ENCODE measurements at places on chromosomes 3 and 15. TPM values are rescaled to one million over a fixed set of nuclear protein-coding genes. Genes with fewer than 3 reads are reported as not detected.
A peak's percentile ranks its signal among the peaks of the same experiment; 100 is the strongest.

Gene SMAD6
- polyA plus RNA-seq, result 10.9 TPM

Gene CSPG4
- 7.8 TPM for polyA plus RNA-seq

Gene LEKR1
- polyA plus RNA-seq, result 0.41 TPM

Gene UBAP1L
- polyA plus RNA-seq, result 2.5 TPM

Gene C3orf52
- 1.0 TPM for polyA plus RNA-seq

Gene CAMP
- polyA plus RNA-seq, result 0.12 TPM

Gene NR2E3
- 0.04 TPM for polyA plus RNA-seq

DNA sequence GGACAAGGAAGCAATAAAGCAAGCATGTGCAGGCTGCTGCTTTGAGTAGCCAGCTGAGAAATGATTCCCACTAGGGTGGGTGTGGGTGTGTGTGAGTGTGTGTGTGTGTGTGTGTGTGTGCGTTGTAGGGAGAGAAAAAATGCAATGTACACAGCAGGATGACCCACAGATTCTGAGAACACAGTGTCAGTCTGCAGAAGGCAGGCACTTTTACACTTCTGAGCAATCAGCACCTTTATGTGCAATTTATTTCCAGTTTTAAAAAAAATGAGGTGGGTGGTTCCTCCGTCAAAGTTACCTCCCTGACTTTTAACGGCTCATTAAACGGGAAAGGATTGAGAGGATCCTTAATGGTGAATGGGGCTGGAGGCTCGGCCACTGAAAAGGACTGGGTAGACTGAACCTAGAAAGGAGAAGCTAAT is 38.5 kb upstream of the LIPC start:
- no peak overlapping the region for H3K27ac ChIP-seq
- H3K4me1 ChIP-seq, result no peaks in the 10 kb centered on the region
- no peaks in the 10 kb centered on the region for H3K36me3 ChIP-seq

DNA sequence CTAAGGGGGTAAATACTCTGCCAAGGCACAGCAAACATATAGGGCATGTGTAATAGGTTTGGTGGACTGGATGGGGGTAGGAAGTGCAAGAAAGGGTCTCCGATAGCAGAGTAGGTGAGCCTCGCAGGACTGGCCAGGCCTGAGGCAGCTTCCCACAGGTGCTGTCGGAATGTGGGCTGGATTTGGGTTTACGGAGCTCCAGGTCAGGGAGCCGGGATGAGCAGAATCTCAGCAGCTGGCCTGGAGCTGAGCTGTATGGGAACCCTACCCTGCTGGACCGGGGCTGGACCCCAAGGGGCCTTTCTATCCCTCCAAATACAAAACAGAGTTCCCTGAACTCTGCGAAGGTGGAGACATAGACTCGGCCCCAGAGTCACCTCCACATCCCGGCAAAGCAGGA is 15.0 kb downstream of the KLF15 start:
- no peak overlapping the region for H3K4me3 ChIP-seq
- peak; percentile 33 for DNase-seq
- no peaks in the 10 kb centered on the region for H3K27me3 ChIP-seq
- no peaks in the 10 kb centered on the region for H3K36me3 ChIP-seq
- H3K27ac ChIP-seq, result peak overlapping the region; percentile 41

DNA sequence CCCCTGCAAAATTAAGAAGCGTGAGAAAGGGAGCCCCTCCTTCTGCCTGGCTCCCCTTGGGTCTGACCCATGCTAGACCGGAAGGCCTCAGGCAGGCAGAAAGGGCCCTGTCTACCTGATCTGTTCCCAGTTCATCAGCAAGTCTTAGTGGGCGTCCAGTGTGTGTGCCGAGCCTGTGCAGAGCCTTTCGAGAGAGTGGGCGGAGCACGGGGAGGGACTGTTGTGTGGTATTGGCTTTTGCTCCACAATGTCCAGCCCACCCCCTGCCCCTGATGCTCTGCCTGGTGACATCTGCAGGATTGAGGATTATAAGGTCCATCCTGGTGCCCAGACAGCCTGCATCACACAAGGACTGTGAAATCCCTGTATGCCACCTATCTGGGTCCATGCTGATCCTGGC is 82.9 kb downstream of the CHDH start:
- H3K4me3 ChIP-seq, result no peak overlapping the region
- no peak overlapping the region for H3K27ac ChIP-seq
- H3K36me3 ChIP-seq, result no peaks in the 10 kb centered on the region
- H3K27me3 ChIP-seq, result no peaks in the 10 kb centered on the region

DNA sequence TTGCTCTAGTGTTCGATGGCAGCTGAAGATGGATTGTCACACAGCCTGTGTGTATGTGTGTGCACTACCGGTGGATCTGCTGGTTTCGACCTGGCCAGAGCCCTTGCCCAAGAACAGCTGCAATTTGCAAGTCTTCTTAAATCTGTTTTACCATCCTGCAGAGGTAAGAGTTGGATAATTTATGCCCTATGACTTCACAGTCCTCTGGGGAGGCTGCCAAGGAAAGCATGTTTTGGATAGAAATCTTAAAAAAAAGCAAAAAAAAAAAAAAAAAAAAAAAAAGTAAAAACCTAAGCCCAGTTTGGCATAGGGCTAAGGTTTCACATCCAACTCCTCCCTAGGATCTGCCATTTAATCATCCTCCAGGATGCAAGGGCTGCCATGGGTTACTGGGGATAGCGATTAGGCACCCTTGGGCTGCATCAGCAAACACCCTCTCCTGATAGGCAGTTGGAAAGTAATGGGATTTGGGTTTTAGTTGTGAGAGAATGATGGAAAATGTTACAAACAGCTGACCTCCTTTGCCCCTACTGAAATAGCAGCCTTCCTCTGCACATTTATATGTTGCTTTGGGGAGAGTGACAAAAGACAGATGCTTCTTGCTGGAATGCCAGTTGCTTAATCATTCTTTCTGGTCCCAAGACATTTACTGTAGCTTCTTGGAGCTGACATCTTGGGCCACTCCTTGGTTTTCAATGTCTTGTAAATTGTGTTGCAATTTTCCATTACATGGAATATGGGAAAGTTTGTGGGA is 35.4 kb downstream of the CD200R1L start:
- no peak overlapping the region for H3K4me3 ChIP-seq
- H3K4me1 ChIP-seq, result peaks cover 11% of the 10 kb centered on the region
- H3K27ac ChIP-seq, result no peak overlapping the region

GRCh38 chr3:177102553-177102952 is 94.7 kb downstream of the TBL1XR1 start:
- H3K4me1 ChIP-seq, result peaks cover 13% of the 10 kb centered on the region
- DNase-seq, result no peak
- H3K4me3 ChIP-seq, result no peak overlapping the region
- H3K27ac ChIP-seq, result no peak overlapping the region
- H3K27me3 ChIP-seq, result no peaks in the 10 kb centered on the region
- no peaks in the 10 kb centered on the region for H3K36me3 ChIP-seq

DNA sequence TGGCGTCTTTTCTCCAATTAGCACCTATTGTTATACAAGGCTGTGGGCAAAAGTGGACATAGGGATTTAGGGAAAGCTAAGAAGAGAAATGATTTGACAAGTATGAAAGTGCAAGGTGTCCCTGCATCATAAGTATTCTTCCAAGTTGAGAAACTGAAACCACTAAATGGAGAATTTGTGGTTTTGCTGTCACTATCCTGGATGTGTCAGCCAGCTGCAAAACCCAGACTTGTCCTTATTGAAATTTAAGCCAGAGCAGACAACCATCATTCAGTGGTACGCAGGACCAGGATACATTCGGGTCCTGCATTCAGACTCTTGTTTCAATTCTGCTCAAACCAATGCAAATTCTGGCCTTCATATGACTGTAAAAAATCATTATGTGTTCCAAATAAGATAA is 384.8 kb upstream of the TGFBR2 start:
- H3K27ac ChIP-seq, result no peak overlapping the region
- no peaks in the 10 kb centered on the region for H3K4me1 ChIP-seq
- no peaks in the 10 kb centered on the region for H3K27me3 ChIP-seq
- DNase-seq, result no peak

DNA sequence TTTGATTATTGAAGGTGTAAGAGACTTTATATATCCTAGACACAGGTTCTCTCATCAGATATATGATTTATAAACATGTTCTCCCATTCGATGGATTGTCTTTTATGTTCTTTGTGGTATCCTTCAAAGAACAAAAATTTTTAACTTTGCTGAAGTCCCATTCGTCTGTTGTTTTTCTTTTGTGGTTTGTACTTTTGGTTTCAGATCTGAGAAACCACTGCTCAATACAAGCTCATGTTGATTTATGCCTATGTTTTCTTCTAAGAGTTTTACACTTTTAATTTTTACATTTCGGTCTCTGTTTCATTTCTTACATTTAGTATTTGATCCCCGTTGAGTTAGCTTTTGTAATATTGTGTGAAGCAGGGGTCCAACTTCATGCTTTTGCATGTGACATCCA is 103.3 kb upstream of the SPRED1 start:
- H3K36me3 ChIP-seq, result no peaks in the 10 kb centered on the region
- no peak for DNase-seq
- H3K27me3 ChIP-seq, result no peaks in the 10 kb centered on the region
- no peaks in the 10 kb centered on the region for H3K4me1 ChIP-seq
- H3K4me3 ChIP-seq, result no peak overlapping the region

DNA sequence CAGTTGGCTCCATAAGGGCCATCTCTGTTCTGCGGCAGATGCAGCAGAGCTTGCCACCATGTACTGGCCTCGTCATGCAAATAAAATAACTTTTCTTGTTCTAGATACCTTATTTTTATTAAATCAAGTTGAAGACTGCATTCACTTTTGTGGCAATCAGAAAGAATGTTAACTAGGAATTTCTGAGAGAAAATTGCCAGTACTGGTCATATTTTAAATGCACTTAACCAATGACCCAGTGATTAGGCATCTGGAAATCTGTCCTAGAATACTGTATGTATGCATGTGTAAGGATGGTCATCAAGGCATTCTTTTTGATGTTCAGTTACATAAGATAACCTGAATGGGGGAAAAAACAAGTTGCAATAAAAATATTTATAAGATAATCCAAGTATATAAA is 34.2 kb upstream of the CSPG5 start:
- H3K27me3 ChIP-seq, result no peaks in the 10 kb centered on the region
- DNase-seq, result no peak
- H3K36me3 ChIP-seq, result no peaks in the 10 kb centered on the region
- H3K4me3 ChIP-seq, result no peak overlapping the region
- H3K27ac ChIP-seq, result no peak overlapping the region

- H3K27ac ChIP-seq, result no peak overlapping the region
- H3K36me3 ChIP-seq, result no peaks in the 10 kb centered on the region
- H3K27me3 ChIP-seq, result no peaks in the 10 kb centered on the region
- DNase-seq, result no peak
- no peak overlapping the region for H3K4me3 ChIP-seq
These were observed 222.7 kb downstream of the XXYLT1 start for GRCh38 chr3:195048059-195048905.

DNA sequence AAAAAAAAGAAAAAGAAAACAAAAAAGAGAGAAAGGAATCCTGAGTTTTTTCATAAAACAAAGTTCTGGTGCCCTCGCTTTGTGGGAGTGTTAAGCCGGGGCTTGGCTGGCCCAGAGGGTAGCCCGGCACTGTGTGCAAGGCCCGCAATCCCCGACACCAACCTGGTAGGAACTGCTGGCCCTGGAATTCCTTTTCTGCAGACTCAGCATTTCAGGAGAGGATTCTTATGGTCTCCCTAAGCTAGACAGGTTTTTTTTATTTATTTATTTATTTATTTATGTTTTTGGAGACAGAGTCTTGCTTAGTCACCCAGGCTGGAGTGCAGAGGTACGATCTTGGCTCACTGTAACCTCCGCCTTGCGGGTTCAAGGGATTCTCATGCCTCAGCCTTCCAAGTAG is 238.8 kb downstream of the PDCD6IP start:
- DNase-seq, result no peak
- no peaks in the 10 kb centered on the region for H3K4me1 ChIP-seq
- no peak overlapping the region for H3K4me3 ChIP-seq
- no peaks in the 10 kb centered on the region for H3K27me3 ChIP-seq
- no peak overlapping the region for H3K27ac ChIP-seq

DNA sequence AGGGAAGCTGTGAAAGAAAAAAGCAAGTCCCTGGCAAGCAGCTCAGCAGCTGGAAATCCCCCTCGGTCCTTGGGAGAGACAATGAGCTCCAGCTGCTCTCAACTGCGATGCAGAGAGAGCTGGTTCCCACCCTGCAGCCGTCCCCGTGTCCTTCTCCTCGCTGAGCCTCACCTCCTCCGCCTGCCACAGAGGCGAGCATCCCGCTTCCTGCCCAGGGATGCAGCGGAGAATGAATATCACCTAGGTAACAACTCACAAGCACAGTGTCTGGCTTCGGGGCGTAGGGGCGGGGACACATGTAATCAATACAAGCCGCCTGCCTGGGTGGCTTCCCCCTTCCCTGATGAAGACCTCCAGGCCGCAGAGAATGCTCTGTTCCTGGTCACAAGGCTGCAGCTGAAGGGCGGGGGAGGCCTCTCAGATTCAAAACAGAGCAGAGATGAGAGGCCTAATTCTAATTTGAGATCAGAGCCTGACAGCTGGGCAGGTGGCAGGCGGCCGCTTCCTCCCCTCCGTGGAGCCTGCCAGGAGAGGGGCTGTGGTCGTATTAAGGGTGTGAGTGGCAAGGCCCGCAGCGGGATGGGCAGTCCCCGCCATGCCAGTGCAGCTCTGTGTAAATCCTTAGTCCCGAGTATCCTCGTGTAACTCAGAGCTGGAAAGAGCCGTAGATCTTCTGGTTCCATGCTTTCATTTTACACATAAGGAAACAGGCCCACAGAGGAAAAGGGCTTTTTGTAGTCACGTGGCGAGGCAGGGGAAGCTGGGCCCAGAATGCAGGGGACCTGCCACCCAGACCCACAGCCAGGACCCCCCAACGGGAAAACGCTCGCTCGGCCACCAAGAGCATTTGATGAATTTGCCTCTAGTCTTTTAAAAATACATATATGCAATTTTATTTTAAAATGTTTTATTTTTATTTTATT is 24.3 kb downstream of the ZDHHC19 start:
- no peaks in the 10 kb centered on the region for H3K36me3 ChIP-seq
- no peak overlapping the region for H3K4me3 ChIP-seq
- peaks cover 3% of the 10 kb centered on the region for H3K4me1 ChIP-seq
- H3K27me3 ChIP-seq, result no peaks in the 10 kb centered on the region

DNA sequence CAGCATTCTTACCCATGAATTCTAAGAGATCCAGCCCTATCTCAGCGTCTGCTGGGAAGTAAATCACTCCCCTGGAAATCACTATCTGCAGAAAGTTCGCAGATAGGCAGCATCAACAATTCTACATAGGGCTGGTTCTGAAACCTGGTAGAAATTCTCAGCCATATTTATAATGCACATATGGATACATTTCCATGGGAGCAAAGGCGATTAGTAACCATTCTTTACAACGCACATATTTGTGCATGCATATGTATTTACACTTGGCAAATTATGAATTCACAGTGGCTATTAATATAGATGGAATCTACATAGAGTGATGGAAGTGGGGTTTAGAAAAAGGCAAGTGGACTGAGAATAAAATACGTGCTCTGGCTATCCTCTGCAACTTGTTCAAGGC is 128.0 kb upstream of the FOXB1 start:
- no peaks in the 10 kb centered on the region for H3K27me3 ChIP-seq
- H3K4me1 ChIP-seq, result no peaks in the 10 kb centered on the region
- H3K36me3 ChIP-seq, result no peaks in the 10 kb centered on the region
- H3K4me3 ChIP-seq, result no peak overlapping the region

DNA sequence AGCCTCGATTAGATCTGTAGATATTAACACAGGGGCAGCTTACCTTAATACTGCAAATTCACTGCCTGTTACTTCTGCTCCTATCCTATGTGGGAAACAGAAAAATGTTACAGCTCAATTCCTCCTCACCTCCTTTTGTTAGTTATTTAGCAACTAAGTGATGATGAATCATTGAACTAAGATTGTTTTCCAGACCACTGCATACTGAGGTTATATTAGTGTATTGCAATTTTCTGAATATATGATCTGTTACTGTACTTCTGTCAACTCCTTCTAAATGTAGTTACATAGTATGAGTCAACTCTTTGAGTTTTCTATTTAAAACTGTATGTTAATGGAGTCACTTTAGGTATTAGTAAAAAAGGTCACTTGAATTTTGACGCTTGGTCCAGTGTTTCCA is 331.5 kb upstream of the SLCO3A1 start:
- H3K4me3 ChIP-seq, result no peak overlapping the region
- no peaks in the 10 kb centered on the region for H3K36me3 ChIP-seq
- no peak for DNase-seq
- H3K4me1 ChIP-seq, result no peaks in the 10 kb centered on the region

Measured in ovary (tissue), 10 donors.